Omental fat pad (tissue), 4 donors: ENCODE measurements at places on chromosomes 16 and 17.

DNA sequence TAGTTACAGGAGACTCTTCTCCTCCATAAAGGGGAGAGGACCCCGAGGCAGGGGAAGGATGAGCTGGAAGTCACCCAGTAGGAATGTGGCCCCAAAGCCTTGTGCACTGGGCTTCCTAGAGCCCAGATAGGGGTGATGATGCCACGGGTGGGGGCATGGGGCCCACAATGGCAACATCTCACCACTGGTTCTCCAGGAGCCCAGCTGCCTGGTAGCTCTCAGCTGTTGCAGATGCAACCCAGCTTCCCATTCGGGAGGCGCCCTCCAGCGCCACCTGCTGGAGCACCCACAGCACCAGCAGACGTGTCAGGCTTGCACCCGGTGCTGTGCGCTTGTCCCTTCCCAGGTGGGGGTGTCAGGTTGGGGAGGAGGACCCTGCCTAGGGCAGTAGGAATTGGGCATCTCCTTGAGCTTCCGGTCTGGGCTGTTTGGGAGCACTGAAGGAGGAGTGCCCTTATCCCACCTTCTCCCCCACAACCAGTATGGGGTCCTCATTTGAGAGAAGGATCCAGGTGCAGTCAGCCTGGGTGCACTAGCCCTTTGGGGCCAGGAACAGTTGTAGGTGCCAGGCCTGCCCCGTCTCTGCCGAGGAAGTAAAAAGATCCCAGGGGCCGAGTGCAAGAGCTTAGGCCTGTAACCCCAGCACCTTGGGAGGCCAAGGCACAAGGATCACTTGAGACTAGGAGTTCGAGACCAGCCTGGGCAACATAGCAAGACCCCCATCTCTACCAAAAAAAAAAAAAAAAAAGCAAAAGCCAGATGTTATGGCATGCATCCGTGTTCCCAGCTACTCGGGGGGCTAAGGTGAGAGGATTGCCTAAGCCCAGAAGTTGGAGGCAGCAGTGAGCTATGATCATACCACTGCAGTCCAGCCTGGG lies 14.4 kb downstream of the CDIPT start:
- peak; percentile 43 for DNase-seq

- DNase-seq: no peak
These were observed 28.2 kb downstream of the TBX4 start for GRCh38 chr17:61480414-61480807.

- DNase-seq: no peak
These were observed 93.2 kb upstream of the PIRT start for GRCh38 chr17:10931133-10931532.

DNA sequence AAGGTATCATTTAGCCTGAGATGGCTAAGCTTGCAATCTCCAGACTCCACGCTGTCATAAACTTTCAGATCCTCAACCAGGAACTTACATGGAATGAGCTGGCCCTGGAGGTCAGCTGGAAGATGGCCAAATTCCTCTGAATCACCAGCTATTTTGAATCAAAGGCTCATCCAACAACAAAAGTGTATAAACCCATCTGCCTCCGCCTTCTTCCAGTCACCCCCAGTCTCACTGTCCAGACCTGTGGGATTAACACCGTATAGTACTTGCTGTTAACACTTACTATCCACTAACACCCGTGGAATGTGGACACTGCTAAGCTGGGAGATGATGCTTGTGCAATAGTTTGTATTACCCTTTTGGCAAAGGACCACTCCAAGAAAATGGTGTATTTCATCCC lies 1.9 kb upstream of the LCMT1 start:
- peak; percentile 37 for DNase-seq

DNA sequence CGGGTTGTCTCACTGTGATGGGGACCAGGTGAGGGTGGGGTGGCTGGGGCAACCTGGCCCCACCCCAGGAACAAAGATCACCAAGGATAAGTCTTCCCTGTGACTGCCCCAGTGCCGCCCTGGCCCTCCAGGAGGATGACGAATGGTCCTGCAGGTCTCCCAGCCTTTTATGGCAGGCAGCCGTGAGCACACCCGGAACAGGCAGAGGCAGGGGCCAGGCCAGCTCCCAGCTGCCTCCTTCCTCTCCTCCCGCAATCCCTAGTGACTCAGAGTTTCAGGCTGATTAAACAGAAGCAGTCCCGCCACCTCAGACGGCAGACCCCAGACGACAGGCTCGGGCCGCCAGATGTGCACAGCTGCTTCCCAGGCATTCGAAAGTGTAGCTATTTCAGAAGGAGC lies 13.3 kb downstream of the JUP start:
- DNase-seq: no peak

- DNase-seq: no peak
These were observed 459.7 kb downstream of the RBFOX1 start for GRCh38 chr16:7792346-7792745.

- no peak for DNase-seq
These were observed 14.1 kb downstream of the MAP3K14 start for GRCh38 chr17:45302649-45303173.

GRCh38 chr16:19162085-19162484 lies 6.0 kb upstream of the SYT17 start:
- no peak for DNase-seq

GRCh38 chr17:73705594-73705993 lies 61.3 kb upstream of the SDK2 start:
- DNase-seq: no peak

GRCh38 chr17:68539548-68540467 lies 27.6 kb downstream of the PRKAR1A start:
- DNase-seq: no peak

DNA sequence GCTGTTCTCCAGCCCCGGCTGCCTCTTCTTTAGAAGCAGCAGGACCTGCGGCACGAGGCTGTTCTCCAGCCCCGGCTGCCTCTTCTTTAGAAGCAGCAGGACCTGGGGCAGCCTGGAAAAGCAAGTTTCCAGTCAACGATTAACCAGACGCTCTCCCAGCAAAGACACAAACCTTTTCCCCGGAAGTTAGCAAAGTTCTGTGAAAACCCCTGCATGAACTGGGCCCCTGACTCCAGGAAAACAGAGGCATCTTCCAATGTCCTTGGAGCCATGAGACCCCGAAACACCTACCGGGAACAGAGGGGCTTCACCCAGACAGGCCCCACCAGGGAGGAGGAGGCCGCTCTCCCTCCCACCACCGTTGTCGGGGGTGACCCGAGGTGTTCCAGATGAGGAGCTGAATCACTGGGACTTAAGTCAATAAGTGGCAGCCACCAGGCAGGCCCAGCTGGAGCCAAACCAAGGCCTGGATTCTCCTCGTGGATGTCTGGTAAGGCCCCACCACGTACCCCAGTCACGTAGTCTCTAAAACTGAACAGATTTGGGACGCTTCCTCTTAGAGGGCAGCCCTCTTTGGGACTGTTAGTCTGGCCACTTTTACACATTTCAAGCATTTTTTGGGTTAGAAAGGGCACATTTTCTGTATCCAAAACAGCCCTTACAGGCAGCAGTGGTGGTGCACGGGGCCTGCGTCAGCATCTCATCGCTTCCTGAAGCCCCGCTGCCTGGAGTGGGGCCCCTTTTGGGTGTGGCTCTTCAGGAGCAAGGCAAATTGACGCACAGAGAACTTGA lies at the start of gene RPH3AL:
Gene RPH3AL, minus strand, starts transcription at position 387 of the 792 bp plus-strand sequence. CDS start 25,264 bp downstream, outside the sequence.
- no peak for DNase-seq

DNA sequence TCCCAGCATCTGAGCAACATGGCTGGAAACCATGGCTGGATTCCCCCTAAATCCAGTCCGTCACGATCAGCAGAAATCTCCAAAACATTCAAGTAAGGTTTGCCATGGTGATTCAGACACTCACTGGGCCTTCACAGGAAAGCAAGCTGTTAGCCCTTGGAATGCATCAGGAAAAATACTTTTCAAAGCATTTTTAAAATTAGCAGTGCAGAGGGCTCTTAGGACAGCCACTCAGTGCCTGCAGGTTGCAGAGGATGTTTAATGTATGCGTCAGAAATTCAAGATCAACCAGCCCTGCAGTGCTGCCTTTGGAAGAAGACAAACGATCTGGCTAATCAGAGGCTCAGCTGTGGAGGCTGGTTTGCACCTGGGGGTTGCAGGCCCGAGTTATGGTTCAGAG lies 50.3 kb downstream of the FOXL1 start:
- DNase-seq: no peak

DNA sequence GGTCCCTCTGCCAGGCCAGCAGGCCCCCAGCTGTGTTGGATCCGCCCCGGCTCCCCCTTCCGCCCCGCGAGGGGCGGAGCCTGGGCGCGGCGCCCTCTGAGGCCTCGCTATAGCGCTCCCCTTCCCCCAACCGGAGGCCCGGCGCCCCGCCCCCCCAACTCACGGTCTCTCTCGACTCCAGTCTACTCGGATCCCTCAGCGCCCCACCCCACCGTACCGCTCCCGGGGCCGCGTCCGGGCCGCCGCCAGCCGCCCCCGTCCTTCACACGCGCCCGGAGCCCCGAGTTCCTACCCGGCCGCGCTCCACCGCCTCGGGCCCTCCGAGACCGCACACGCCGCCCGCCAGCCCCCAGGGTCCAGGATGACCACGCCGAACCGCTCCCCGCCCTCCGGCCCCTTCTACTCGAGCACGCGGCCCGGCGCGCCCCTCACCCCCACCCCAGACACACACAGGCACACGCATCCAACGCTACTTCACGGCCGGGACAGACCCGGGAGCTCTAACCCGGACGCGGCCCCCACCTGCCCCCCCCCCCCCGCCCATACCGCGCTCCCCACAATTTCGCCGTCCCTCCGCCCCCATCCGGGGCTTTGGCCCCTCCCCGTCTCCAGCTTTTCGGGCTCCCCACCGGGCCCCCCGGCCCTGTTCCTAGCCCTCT lies 1.4 kb downstream of the PHF23 start:
- DNase-seq: no peak

DNA sequence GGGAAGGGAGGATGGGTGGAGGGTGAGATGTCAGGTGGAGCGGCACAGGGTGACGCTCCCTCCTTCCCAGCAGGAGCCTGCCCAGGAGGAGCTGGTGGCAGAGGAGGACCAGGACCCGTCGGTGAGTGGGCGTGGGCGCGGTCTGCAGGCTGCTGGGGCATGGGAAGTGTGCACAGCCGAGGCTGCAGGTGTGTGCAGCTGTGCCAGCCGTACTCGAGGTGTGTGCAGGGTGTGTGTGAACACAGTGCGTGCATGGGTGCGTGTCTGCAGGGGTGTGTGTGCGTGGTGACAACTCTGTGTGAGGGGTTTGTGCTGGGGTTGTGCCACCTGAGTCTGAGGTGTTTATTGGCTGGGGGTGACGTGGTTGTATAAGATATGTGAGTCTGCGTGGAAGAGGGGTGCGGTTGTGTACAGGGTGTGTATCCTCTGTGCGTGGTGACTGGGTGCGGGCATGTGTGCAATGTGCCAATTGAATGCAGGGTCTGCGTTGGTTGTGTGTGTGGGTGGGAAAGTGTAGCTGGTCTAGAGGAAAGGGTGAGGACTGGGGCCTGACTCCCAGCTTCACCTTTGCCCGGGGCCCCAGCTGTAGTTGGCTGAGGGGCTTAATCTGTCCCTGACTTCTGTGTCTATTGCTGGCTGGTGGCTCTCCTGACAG lies 670 bp downstream of the TNFSF12 start:
- no peak for DNase-seq

DNA sequence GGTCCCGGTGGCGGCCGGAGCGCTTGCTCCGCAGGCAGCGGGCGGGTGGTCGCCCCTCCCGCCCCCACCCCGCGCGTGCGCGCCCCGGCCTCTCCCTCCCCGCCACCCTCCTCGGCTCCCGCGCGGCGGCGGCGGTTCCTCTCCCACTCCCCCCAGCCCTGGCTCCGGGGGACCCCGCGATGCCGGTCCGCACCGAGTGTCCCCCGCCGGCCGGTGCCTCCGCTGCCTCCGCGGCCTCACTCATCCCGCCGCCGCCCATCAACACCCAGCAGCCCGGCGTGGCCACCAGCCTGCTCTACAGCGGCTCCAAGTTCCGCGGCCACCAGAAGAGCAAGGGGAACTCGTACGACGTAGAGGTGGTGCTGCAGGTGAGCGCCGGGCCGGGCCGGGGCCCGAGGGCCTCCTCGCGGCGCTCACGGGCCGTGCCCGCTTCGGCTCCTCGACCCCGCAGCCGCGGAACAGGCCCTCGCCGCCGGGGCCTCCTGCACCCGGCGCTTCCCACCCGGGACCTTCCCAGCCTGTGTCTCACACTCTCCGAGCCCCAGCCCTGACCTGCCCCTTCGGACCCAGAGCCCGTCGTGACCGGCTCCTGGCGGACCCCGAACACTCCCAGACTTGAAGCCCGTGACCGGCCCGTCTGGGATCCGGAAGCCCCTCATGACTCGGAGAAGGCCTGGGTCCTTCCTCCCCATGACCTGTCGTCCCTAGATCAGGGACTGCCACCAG lies 490 bp downstream of the GID4 start:
- DNase-seq: no peak

DNA sequence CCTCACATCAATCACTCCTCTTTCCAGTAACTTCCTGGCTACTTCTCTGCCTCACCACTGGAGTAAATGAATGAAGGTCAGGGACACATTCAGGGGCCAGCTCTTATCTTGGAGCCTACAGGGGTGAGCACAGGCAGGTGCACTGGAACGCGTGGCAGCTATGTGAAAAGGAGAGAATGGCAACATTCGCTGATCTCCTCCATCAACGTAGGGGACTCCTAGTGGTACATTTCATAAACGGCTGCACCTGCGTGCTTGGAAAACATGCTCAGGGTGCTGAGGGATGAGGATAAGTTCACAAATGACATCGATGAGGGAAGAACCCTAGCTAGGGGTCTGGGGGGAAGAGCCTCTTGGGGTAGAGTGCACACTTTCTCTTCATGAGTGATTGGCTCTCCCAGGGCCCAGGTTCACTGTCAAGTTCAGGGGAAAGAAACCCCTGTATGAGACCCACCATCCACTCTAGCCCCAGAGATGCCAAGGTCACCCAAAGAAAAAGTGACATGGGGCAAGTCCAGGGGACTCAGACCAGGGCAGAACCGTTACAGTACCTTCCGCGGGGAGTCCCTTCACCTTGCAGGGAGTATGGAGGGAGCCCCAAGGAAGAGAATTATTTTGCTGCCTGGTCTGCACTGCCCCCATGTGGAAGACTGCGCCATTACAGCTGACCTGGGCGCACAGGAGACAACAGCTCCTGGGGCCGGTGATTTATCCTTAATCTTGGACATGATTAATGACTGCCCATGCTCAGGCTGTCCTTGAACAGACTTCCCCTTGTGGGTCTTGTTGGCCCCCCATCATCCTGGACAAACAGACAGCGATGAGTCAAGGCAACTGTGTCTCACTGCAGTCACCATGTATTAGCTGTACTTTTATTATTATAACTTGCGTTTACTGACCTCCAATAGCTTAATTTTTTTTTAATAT lies 30.1 kb downstream of the VAC14 start:
- DNase-seq: peak; percentile 65

DNA sequence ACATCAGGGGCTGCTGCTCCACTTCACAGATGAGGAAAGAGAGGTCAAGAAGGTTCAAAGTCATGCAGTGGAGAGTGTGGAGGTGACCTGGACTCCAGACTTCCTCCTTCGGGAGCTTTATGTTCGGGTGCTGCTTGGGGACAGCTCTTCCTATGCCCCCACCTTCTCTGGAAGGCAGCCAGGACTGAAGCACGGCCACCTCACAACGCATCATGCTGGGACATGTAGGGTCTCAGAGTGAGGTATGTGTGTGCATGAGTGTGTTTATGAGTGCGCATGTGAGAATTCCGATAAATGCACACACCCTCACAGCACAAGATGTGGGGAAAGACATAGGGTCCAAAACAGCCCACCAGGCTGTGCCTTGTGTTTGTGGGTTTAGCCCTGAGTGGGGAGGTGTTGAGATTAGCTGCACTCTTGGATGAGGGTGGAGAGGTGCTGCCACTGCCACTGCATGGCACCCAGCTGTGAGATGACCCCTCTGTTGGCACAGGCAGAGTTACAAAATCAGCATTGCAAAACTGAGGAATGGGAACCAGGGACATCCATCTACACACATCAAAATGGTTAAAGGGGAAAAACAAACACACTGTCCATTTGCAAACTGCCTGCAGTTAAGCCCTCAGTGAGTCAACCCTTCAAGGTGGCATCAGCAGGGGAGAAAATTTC lies 367.4 kb downstream of the SEC14L1 start:
- DNase-seq: no peak

GRCh38 chr17:8056232-8056975 lies 17.5 kb downstream of the ALOX15B start:
- DNase-seq: no peak
